ENCODE measurements at places on chromosomes 4 and X.

GRCh38 chrX:120517936-120518335 lies 42.8 kb downstream of the CUL4B start:
- no peak for DNase-seq

DNA sequence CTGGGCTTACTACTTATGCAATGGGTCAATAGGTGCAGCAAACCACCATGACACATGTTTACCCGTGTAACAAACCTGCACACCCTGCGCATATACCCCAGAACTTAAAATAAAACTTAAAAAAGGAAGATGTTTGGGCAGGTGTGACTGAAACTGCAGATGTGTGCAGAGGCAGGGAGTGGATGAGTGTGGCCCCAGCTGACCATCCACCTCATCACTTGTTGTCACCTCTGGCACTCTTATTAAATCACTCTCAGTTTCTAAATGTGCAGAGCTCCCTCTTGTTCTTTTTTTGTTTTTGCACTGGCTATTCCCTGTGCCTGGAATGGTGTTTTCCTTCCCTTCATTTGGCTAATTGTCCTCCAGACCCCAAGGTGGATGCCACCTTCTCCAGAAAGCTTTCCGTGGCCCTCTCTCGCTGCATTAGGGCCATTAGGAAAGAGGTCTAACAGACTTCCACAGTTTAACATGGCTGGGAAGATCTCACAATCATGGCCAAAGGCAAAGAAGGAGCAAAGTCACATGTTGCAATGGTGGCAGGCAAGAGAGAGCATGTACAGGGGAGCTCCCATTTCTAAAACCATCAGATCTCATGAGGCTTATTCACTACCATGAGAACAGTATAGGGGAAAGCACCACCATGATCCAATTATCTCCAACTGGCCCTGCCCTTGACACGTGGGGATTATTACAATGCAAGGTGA lies 58.5 kb downstream of the SLC2A9 start:
- DNase-seq: no peak

GRCh38 chr4:106315968-106316772 lies at the start of the genes AIMP1 and TBCK:
Gene AIMP1, plus strand, starts transcription at chr4:106316550. Its CDS starts 8,460 bp downstream, at chr4:106325010.
Gene TBCK, minus strand, starts transcription at chr4:106316209. Its CDS starts 7,249 bp downstream, at chr4:106308960.
- peak; percentile 91 for DNase-seq

DNA sequence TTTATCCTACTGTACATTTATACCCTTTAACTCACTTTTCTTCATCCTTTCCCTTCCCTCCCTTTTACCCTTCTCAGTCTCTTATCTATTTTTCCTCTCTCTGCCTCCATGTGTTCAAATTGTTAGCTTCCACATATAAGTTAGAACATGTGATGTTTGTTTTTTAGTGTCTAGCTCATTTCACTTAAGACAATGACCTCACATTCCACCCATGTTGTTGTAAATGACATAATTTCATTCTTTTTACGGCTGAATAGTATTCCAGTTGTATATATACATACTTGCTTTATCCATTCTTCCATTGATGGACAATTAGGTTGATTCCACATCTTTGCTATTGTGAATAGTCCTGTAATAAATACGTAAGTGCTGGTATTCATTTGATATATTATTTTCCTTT lies 7.3 kb upstream of the CXCL3 start:
- DNase-seq: no peak

- no peak for DNase-seq
These were observed 137.7 kb downstream of the GPR143 start for GRCh38 chrX:9627922-9628321.

DNA sequence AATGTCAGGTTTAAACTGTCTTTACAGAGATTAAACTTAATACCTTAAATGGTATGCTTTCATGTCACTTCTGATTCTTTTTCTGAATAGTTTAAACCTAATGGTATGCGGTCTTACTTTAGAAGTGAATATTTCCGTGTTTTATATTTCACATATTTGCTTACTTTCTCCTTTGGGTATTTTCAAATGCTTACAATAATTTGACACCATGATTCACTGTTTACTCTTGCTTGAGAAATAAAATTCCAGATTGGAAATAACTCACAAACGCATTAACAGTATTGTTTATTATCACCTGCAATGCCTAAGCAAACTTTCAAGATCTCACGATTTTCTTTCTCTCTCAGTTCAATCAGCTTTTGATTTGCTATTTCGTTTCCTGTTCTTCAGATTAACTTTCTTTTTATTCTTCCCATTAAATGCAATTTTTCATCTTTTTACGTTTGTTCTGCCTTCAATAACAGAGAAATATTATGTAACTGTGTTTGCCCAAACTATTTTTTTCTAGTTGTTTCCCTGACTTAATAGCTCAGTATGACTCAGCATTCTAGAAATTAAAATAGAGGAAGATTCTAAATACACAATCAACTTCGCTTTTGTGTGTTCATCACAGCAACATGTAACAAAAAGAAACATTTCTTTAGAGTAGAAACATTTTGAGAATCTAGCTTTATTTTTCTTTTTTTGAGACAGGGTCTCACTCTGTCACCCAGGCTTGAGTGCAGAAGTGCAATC lies 955.5 kb upstream of the PRKX start:
- DNase-seq: no peak

- no peak for DNase-seq
These were observed 520.0 kb downstream of the ANKRD50 start for GRCh38 chr4:124192544-124192943.

DNA sequence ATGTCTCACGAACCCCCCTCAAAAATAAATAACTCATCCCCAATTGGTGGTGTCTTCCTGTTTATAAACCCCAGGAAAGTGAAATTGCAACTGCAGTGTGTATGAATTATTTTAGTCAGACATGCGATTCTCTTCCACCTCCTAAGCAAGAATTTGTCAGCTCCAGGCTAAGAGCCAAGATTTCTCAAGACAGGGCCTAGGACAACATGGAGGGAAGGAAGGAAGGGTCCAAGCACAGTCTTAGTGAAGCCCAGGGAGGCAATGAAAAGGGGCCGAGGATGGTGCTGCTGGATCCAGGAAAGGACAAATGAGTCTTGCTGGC lies 20.0 kb downstream of the SH3KBP1 start:
- no peak for DNase-seq

GRCh38 chrX:56788717-56789122 lies 59.7 kb downstream of the NBDY start:
- no peak for DNase-seq

DNA sequence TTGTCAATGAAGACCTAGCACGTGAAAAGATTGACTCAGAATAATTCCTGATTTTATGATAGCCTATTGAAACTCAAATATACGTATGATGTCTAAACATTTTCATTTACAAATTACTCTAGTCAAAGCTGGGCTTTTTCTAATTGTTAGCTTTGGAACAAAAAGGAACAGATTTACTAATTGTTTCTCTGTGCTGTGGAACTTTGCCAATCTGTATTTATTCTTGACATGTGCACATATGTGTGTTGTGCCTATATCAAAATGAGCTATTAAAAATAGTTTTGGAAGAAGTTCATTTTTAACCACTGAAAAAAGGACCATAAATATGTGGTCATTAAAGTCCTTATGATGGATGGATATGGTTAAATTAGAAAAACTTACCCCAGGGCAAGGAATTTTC lies 85.4 kb upstream of the PACRGL start:
- DNase-seq: no peak

GRCh38 chrX:117910216-117910615 lies 206.4 kb downstream of the KLHL13 start:
- no peak for DNase-seq

DNA sequence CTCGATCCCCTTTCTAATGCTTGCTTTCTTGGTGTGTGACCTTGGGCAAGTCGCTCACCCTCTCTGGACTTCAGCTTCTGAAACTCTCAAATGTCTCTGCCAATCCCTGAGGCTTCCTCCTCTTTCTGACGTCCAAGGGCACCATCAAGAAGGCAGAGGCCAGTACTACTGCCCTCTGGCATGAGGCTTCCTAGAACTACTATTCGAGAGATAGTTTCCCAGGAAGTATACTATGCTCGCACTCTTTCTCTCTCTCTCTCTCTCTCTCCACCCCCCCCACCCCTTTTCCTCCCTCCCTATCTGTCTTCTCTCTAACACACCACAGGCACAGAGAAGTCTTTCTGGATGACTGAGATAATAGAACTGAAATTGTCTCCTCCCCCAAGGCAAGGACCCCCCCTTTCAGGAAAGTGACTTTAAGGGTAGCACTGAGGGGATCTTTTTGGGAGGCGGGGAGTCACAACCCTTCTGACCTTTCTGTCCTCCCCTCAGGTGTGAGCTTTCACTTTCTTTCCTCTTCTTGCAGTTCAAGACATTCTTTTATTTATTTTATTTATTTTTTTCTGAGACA lies 20.0 kb upstream of the BCOR start:
- no peak for DNase-seq

DNA sequence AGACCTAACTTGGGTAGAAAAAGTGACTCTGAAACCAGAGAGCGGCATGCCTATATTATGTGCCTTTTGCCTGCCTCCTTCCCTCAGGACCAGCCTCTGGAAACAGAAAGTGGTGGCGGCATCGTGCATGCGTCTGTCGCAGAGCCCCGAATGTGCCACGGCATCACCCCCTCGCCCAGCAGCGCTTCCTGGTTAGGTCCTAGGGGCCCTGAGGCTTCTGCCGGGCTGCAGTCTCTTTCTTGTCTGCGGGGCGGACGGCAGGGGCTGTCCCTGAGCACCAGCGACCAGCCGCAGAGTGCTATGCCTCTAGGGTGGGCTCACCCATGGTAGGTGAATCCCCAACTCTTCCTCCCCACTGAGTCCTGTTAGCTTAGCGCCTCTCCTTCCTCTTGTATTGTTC lies 68.7 kb downstream of the VSIG4 start:
- DNase-seq: no peak

DNA sequence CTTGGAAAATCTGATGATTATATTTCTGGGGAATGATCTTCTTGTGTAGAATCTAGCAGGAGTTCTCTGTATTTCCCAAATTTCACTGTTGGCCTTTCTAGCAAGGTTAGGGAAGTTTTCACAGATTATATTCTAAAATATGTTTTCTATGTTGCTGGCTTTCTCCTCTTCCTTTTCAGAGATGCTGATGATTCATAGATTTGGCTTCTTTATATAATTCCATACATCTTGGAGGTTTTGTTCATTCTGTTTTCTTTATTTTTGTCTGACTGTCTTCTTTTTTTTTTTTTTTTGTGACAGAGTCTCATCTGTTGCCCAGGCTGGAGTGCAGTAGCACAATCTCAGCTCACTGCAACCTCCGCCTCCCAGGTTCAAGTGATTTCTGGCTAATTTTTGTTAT lies 957.9 kb upstream of the SLIT2 start:
- DNase-seq: no peak

GRCh38 chr4:8192748-8193738 lies 6.0 kb upstream of the SH3TC1 start:
- peak; percentile 66 for DNase-seq

- DNase-seq: no peak
These were observed 341.7 kb upstream of the NDST3 start for GRCh38 chr4:117692538-117692937.

DNA sequence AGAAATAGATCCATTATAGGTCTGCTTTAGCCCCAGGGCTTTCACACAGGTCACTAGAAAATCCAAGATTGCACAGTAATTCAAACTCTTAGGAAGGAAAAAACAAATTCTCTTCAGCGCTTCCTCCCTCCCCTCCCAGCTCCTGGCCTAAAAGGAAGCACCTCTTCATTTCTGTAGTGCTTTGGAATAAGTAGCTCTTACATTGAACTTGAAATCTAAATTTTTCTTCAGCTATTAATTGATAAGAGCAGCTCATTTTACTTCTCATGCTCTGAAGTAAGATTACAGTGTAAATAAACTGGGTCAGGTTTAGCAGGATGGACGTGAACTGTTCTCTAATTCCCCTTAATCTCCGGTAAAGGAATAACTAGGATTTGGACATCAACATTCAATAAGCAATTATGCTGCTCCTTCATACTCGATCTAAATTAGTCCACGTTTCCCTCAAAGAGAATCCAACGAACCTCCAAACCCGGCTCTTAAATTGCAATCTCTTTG lies 10.9 kb upstream of the SEL1L3 start:
- DNase-seq: no peak

- peak; percentile 80 for DNase-seq
These were observed 561 bp upstream of the N4BP2 start for GRCh38 chr4:40055863-40056715.

DNA sequence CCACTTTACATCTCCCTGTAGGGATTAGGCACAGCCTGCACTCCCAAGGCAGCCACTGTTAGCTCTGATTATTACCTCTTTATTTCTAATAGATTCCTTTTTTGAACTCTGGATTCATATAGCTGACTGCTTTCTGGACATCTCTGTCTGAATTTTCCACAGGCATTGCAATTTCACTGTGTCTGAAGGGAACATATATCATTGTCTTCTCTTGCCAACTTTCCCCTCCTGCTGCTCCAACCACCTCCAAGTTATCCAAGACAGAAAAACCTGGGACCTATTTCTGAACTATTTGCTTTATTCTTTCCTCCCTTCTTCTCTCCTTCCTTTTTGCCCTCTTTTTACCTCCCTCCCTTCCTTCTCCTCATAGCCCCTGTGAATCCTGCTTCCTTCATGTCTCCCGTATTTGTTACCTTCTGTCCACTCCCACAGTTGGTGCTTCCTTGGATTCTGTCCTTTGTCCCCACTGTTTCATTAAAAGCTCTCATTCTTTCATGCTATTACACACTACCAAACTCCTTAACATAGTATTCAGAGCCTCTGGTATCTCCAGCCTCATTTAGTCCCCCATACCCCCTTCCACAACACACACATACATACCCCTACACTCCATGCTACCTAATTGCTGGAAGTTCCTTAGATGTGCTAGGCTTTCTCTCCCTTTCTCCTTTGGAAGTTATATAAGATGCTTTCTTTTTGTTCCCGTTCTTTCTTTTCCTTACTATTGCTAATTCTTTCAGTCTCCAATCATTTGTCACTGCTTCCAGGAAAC lies 34.7 kb downstream of the FGF2 start:
- DNase-seq: no peak

DNA sequence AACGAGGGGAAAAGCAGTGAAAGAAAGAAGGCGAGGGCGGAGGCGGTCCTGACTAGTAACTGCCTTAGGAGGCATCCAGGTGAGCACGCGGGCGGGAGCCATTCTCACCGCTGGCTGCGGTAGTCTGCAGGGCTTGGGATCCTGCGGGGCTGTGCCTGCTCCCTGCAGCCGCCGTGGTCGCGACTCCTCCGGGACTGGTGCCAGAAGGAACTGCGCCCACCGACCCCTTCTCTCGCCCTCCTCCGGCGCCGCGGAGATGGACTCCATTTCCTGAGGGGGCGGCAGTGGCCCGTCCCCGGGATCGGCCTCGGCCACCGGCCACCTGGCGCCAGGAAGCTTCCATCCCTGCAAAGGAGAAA lies 543 bp downstream of the NFXL1 start:
- DNase-seq: peak; percentile 63

DNA sequence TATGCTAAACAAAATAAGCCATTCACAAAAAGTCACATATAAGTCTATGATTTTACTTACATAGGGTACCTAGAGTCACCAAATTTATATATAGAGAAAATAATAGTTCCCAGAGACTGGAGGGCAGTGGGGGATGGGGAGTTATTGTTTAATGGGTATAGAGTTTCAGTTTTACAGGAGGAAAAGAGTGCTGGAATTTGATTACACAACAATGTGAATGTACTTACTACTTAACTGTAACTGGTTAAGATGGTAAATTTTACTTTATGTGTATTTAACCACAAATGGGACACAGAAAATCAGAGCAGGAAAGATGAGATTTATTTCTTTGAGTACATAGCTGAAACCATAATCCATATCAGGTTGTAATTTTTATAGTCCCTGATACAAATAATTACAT lies 144.4 kb downstream of the TMA16 start:
- no peak for DNase-seq

GRCh38 chr4:19720610-19721009 lies 531.1 kb upstream of the SLIT2 start:
- DNase-seq: no peak
